ENCODE measurements at places on chromosomes 6 and 20.
A peak's percentile ranks its signal among the peaks of the same experiment; 100 is the strongest.

GRCh38 chr6:8608737-8609136 is 173.4 kb upstream of the SLC35B3 start:
- no peak for ATAC-seq

DNA sequence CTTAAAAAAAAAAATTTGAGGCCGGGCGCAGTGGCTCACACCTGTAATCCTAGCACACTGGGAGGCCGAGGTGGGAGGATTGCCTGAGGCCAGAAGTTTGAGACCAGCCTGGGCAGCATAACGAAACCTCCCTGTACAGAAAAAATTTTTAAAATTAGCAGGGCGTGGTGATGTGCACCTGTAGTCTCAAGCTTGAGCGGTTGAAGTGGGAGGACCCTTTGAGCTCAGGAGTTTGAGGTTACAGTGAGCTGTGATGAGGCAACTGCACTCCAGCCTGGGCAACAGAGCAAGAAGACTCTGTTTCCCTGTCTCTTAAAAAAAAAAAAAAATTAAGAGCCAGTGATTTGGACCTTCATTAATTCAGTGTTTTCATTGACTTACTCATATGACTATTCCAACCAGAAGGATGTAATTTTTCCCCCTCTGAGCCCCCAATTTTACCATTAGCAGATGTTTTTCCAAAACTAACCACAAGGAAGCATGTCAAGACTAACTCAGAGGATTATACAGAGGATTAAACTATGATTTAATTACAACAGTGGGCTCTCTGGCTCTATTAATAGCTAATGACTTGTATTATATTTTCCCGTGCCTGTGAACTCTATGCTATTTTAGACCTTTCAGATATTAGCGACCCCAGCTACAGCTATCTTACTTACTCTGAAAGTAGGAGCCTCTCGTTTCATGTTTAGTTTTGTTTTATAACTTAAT is 75.1 kb downstream of the ARID1B start:
- ATAC-seq = peak; percentile 48

DNA sequence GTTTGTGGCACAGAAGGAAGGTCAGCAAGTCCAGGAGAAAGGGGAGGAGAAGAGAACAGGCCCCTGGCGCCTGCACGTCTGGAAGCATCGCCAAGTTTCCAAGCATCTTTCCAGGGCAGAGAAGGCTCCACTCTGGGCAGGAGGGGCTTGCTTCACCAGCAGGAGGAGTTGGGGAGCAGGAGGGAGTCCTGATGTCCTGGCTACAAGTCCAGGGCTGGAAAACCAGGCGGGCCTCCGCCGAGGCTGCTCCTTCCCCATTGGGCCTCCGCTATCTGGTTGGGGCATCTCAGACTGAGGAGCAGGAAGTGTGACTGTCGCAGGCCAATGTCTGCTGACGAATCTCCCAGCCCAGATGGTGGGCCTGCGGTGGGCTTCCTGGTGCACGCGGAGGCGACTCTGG is 421.9 kb downstream of the PREX1 start:
- ATAC-seq = peak; percentile 31

DNA sequence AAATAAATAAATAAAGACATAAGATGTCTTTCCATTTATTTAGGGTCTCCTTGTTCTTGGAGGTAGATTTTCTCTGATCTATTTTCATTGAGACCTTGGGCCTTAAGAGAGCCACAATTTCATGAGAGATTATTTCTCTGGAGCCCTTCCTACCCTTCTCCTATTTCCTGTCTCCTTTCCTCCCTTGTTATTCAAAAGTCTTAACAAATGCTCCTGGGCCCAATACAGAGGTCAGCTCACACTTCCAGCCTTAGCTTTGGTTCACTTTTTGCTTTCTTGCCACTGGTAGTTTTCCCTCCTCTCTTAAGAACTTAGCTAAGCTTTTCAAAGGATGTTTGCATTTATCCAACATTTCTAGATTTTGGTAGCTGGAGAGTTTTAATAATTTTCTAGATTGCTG is 44.0 kb downstream of the PTPRA start:
- no peak for ATAC-seq
